ENCODE measurements at places on chromosomes 7 and 10. TPM values are rescaled to one million over a fixed set of nuclear protein-coding genes. Genes with fewer than 3 reads are reported as not detected.

The LFNG gene
- 23.1 TPM for polyA plus RNA-seq

The RFC2 gene
- 34.5 TPM for polyA plus RNA-seq

The AKR1C3 gene
- polyA plus RNA-seq = 0.90 TPM

The MACC1 gene
- polyA plus RNA-seq = 0.78 TPM

The CASP2 gene
- 18.8 TPM for polyA plus RNA-seq

DNA sequence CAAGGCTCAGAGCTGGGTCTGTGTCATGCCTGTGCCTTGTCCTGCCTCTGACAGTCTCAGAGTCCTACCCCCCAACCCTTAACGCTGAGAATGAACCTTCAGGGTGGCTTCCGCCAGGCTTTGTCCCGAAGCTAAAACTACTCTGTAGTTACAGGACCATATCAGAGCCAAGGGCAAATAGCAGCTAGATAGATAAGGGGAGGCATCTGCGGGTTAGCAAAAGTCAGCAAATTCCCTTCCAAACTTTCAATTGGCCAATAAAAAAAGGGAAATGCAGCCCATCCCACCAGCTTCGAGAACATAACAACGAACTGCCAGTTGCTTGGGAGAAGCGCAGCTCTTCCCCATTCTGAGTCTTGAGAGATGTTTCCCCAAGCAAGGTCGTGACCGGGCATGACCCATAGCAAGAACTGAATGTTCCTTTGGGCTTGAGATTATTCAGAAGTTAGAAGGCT, 17.7 kb downstream of the CCL24 start:
- no peak overlapping the region for H3K4me3 ChIP-seq
- H3K36me3 ChIP-seq = no peaks in the 10 kb centered on the region
- no peaks in the 10 kb centered on the region for H3K27me3 ChIP-seq
- DNase-seq = peak; percentile 62

GRCh38 chr7:123633553-123633952, 22.1 kb upstream of the LMOD2 start:
- H3K4me1 ChIP-seq = no peaks in the 10 kb centered on the region
- DNase-seq = no peak
- H3K27ac ChIP-seq = no peak overlapping the region
- H3K36me3 ChIP-seq = no peaks in the 10 kb centered on the region
- H3K4me3 ChIP-seq = no peak overlapping the region

Measured in muscle of leg (tissue), 16 donors.